Kidney tubule cell (primary cell): ENCODE measurements at places on chromosomes 13 and 19.

DNA sequence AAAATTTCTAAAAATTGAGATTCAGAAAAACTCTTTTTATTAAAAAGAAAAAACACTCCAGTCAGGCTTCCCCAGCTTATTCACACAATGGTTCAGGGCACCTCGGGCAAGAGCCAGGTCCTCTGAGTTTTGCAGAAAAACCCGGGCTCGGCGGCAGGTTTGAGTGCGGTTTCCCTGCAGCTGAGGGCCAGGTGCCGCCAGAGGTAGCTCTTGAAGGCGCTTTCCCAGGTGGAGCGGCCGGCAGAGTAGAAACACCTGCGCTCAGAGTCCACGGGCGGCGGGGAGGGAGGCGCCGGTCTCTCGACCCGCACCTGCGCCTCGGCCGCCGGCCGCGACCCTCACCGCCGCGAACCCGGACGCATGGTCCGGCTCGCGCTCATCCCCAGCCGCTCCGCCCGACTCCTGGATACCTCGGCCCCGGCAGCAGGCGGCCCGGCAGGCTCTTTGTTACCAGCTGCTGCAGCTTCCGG is 444 bp downstream of the PROSER1 start:
- no peak for DNase-seq

DNA sequence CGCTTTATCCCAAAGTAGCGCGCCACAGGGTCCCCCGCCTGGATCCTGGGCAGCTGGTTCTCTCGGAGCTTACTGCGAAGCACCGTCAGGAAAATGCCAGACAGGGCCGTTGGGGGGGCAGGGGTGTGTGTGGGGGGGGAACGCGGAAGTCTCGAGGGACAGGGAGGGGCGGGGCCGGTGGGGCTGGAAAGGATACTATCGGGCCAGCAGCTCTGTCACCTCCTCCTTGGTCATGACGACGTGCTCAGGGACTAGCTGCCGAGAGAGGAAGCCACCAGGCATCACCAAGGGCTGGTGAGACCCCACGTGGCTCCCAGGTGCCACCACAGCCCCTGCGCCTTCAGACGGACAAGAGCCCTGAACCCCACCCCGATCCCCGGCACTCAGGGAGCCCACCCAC is 5.3 kb downstream of the POLR2E start:
- no peak for DNase-seq

DNA sequence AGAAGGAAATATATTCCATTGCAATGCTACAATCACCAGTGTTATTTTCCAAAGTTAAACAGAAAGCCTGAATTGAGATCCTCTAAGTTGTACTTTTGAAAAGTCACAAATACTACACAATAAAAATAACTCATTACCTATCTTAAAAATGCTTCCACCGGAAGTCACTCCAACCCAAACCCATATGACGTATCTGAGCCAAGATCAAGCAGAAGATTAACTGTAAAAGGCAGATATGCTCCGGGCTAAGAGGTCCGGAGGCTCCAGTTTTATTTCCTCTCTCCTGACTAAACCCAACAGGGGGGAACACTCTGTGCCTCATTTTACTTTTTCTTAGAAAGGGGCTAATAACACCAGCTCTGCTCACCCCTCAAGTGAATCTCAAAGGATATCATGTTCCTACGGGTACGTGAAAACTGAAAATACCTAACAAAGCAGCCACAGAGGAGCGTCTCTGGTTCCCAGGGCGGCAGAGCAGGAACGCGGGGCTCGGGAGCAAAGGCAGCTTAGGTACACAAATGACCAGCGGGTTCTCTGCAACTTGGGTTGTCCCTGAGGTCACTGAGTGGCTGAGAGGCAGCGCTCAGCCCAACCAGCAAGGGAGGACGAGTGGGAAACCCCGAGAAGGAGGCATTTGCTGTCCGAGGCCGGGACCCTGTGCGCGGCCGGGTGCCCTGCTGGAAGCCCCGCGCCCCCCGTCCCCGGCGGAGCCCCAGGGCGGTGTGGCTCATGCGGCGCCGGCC is 750 bp downstream of the RAB20 start:
- DNase-seq, result peak; percentile 50

DNA sequence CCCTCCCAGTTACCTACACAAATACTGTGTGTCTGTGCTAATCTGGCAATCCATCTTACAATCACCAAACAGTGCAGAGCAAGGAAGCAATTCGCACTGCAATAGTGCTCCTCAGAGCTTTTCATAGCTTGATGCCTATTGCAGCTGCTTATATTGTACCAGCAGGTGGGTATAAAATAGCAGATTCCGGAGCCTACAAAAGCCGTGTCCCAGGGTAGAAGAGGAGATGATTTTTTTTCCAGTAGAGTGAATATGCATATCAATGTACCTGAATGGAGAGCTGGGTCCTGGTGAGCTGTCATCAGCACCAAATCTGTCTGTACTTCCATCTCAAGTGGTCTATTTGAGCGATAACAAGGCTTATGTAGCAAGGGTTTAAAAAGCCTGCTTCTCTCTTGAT is 668.4 kb downstream of the DIAPH3 start:
- no peak for DNase-seq

DNA sequence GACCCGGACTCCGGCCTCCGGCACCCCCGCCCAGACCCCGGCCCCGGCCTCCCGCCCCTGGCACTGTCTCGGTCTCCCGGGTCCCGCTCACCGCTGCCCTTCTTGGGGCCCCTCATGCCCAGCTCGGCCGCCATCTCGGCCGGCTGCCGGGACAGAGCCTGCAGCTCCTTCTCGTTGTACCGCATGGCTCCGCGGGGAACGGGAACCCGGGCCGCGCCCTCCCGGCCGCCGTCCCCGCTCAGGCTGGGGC is 140 bp downstream of the PLEKHJ1 start:
- DNase-seq, result no peak

DNA sequence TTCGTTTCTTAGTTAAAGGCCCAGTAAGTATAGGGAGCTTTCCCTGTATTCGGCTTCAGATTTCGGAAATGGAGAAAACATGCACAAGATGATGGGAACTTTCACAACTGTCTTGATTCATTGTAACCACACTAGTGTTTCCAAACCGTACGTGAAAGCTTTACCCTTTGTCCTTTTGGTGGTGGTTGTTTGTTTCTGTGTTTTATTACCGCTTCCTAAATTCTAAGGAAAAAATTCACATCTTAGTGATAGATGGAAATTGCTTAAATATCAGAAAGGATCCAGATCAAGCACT is 504 bp upstream of the VWA8 start:
- DNase-seq, result no peak
